WTC11 (cell line): ENCODE measurements at places on chromosomes 5 and 9.

DNA sequence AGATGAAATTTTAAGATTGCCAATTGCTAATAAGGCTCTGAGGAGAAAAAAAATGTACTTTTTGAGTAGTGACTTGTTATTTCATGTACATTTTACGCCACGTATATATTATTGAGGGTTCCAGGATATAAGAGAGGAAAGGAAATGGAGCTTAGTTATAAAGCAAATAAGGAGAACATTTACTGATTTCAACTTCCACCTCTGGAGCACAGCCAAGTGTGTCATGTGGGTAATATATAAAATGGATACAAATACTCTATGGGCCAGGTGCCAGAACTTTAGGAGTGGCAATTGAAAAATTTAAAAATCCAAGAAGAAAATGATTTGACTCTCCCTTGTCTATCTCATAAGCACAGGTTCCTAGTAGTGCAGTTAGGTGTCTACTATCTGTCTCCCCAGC, 45.0 kb upstream of the VLDLR start:
- DNase-seq, result no peak

DNA sequence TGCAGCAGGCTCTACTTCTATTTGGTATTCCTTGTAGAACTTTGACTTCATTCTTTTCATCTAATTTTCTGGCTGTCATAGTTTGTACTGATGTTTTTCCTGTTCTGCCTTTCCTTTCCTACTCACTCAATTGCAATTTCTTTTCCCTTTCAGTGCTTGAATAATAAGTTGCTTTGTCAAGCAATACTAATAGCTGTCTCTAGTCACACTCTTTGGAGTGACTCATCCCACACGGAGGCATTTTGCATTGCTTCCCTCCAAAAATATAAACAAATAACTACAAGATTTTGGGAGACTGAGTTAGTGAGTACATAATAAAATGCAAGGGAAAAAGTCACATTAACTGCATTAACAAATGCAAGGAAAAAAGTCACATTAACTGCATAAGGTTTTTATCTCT, 465.9 kb downstream of the CDH9 start:
- DNase-seq, result no peak

GRCh38 chr5:96111080-96111756, 149.6 kb upstream of the ELL2 start:
- no peak for DNase-seq

GRCh38 chr5:168779333-168779732, 200.2 kb upstream of the PANK3 start:
- DNase-seq, result no peak

GRCh38 chr9:84669013-84669287, 579 bp upstream of the NTRK2 start:
- DNase-seq, result no peak

- DNase-seq, result no peak
Measured at GRCh38 chr5:17805227-17805825, 171.1 kb downstream of the TAF11L14 start.

DNA sequence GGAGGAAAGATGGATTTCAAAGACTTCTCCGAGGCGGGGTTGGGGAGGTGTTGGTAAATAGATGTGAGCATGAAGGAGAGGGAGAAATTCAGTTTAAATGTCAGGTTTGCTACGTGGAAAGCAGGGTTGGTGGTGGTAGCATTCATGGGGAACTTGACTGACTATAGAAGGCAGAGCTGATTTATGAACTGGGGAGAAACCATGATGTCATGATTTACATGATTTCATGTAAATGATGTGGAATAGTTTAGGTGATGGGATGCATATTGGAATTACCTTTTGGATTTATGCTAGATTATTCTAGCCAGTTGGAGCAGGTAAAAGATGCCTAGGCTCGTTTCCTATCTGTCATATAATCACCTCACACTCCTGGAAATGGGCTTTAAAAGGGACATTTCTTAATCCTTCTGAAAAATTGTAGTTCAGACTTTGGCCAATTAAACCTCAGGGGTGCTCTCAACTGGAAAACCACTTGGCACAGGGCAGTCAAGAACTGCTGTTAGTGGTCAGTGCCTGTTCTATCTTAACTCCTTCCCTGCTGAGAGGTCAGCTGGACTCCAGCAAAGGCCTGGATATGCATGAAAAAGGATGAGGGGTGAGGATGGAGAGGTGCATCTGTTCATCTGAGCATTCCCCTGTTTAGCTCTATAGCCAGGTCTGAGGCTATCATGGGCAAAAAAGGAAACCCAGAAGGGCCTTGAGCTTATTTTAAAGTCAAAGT, 50.1 kb upstream of the BASP1 start:
- no peak for DNase-seq
